Glutamatergic neuron (in vitro differentiated cells): ENCODE measurements at places on chromosomes 16 and 17.
A peak's percentile ranks its signal among the peaks of the same experiment; 100 is the strongest.

DNA sequence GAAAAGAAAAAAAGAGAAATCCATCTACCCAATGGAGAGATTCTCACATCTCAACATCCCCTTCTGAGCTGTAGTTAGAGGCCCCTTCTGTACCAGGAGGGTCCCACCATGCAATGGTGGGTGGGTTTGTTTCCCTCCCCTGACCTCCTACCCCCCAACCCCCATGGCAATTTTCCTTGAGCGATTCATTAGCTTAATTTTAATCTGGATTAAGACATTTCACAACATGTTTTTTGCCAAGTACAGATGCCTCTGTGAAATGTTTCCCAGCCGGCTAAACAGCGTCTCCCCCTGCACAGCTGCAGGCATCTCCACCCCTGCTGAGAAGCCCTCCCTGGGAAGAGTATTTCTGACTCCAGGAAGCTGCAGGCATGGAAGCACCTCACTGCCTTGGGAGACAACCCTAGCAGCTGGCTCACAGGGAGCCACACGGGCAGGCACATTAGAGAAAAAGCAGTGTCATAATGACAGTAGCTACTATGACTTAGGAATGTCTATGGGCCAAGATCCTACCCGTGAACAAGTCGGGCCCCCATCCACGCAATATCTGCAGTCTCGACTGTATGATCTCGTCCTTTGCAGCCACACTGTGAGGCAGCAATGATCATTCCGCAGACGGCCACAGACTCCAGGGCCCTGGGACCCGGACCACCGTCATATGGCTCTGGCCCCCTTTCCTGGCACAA is 117.3 kb downstream of the ADCY9 start:
- no peak for DNase-seq

DNA sequence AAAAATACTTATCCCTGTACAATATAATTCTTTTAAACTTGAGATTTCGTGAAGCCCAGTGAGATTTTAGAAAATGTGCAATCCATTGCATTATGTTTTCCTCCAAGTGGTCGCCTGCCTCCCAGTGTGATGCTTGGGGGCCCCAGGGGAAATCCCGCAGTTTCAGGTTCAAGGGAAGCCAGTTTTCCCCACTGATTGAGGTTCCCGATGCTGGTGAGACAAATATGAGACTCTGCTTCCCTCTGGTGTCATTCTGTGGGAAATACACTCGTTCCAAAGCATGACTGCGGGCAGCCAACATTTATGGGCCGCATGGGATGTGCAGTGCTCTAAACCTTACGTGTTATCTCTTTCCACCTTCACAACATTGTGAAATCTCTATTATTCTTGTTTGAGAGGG is 200.8 kb downstream of the PRKCB start:
- peak; percentile 66 for DNase-seq

- no peak for DNase-seq
Measured at GRCh38 chr16:58001781-58002415, 691 bp downstream of the USB1 start.

- DNase-seq: no peak
Measured at GRCh38 chr16:67254801-67255552, 6.2 kb downstream of the SLC9A5 start.

DNA sequence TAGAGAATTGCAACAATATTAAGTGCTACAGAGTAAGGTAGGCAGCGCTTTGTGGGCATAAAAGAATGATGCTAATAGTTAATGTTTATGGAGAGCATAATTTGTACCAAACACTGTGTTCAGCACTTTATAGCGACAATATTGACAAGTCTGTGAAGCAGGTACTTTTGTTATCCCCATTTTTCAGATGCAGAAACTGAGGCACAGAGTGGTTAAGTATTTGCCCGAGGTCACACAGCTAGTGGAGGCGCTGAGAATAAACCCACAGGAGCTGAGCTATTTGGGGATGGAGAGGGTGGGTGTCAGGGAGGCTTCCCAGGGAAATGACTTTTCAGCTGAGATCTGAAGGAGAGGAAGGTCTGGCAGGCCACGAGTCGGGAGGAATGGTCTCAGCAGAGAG is 39.4 kb downstream of the TMEM186 start:
- DNase-seq: no peak

DNA sequence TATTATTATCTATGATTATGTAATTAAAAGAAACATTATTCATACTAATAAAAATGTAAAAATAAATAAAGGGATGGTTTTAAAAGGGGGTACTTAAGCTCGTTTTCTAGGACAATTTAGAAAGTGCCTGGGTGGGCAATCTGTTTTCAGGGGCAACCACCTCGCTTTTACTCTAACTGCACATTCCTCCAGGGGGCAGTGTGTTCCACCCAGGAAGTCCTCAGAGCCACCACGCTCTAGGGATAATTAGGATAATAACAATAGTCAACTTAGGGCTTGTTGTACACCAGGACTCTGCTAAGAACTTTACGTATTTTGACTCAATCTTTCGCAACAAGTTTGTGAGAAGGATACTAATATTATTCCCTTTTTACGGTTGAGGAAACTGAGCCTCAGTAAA is 396.7 kb upstream of the MAF start:
- peak; percentile 26 for DNase-seq

DNA sequence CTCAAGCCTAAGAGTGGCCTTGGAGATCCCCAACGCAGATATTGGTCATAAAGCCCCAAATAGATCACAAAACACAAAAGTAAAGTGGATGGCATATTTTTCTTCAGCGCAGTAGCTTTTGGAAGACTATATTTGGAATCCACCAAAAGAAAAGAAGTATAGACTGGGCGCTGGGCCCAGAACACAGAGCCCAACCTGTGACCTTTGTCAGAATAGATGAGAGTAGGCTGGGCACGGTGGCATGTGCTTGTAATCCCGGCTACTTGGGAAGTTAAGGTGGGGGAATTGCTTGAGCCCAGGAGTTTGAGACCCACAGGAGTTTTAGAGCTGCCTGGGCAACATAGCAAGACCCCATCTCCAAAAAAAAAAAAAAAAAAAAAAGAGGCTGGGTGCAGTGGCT is 14.6 kb downstream of the SCIMP start:
- DNase-seq: no peak

GRCh38 chr17:48392857-48393256 is 37.2 kb downstream of the SKAP1 start:
- DNase-seq: no peak

DNA sequence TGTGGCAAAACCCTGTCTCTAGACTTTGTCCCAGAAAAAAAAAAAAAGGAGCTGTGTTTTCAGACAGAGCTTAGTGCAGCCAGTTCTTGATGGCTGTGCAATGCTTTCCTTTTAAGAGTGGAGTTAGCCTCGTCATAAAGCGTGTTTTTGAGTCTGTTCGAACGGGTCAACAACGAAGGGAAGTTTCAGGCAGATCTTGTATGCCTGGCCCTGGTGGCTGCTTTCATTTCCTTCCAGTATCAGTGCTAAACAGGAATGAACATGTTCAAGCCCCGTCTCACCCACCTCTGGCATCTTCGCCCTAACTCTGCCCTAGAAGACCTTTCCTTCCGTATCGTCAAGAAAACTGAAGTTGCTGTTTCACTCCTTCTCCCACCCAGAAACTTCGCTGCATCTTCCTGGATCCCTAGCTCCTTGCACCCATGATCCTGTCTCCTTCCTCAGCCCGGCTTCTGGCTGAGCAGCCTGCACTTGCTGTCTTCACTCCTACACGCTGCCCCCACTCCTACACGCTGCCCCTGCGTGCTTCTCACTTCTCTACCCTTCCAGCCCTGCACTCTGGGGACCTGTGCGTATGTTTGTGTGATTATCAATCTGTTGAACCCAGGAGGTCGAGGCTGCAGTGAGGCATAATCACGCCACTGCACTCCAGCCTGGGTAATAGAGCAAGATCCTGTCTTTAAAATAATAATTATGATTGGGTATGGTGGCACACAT is 55.3 kb downstream of the USP10 start:
- no peak for DNase-seq

DNA sequence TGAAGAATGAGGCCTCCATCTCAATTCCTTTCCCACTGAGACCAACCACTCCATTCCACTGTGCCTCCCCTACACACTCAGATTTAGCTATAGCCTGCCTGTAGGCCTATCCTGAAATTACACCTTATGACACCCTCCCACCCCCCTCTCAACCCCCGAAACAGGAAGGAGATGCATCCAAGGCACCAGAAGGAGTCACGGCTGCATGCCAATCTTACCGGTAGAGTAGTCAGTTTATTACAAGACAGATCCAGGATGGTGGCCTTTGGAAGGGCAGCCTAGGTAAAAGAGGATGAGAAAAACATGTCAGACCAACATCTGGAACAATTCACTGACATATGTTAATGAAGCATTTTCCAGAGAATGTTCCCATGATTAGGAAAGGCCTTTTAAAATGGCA is 2.6 kb downstream of the LRRC59 start:
- no peak for DNase-seq

GRCh38 chr17:47076171-47076570 is 97.1 kb upstream of the RPRML start:
- no peak for DNase-seq

- DNase-seq: no peak
Measured at GRCh38 chr17:78398390-78398789, 19.9 kb downstream of the PGS1 start.

GRCh38 chr17:80205811-80206210 is 14.3 kb downstream of the SGSH start:
- DNase-seq: no peak

- DNase-seq: no peak
Measured at GRCh38 chr17:15440347-15440746, 27.1 kb downstream of the CDRT4 start.

GRCh38 chr16:68374961-68375660 is 64.3 kb downstream of the PRMT7 start:
- DNase-seq: no peak

DNA sequence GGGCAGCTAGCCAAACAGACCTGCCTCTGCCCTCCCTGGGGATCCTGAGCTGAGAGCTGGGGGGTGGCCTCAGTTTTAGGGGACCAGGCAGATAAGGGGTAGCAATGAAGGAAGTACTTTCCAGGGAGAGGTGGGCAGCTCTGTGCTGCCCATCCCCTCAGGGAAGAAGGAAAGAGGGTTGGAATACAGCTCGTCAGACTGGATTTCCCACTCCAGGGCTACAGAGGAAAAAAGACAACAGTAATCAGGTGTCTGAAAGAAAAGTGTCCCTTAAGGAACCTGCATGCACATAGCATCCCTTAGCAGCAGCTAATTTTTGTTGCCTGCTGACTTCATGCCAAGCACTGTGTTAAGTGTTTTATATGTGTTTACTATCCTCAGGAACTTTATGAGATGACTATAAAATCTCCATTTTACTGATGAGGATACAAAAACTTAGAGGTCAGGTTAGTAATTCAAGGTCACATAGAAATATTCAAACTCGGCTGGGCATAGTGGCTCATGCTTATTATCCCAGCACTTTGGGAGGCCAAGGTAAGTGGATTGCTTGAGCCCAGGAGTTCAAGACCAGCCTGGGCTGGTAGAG is 3.2 kb upstream of the MRPL58 start:
- no peak for DNase-seq

DNA sequence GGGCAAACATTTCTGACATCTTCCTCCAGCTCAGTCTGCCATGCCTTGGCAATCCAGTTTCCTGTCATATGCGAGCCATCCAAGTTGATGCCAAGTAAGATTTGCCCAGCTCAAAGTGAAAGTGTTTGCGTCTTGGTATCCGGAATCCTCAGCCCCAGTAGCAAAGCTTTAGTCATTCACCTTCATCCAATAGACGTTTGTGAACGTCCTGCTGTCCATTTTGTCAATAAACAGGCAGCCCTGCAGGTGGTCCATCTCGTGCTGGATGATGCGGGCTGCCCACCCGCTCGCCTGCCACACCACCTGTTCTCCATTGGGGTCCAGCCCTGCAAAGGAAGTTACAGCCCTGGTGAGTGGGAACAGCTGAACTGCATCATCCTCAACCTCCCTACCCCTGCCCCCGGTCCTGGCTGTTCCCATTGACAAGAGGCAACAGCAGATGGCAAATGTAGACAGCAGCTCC is 1.5 kb downstream of the PDF start:
- no peak for DNase-seq

GRCh38 chr16:50957056-50957455 is 194.0 kb downstream of the SALL1 start:
- no peak for DNase-seq

GRCh38 chr16:11439790-11440656 is 94.8 kb downstream of the RMI2 start:
- no peak for DNase-seq

DNA sequence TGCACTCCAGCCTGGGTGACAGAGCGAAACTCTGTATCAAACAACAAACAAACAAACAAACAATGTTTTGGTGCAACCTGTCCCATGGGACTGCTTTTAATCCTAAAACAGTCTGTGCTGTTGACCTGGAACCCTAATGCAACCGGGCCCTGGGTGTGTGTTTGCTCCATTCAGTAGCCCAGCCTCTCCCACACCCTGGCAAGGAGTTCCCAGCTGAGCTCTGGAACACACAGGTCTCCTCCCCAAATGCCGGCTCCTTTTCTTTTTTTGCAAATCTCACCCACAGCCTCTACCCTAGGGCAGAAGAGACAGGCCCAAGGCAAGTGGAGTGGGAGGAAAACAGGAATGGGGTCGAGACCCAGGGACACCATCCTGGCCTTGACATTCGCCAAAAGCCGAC is 29.8 kb upstream of the RASD1 start:
- DNase-seq: no peak

DNA sequence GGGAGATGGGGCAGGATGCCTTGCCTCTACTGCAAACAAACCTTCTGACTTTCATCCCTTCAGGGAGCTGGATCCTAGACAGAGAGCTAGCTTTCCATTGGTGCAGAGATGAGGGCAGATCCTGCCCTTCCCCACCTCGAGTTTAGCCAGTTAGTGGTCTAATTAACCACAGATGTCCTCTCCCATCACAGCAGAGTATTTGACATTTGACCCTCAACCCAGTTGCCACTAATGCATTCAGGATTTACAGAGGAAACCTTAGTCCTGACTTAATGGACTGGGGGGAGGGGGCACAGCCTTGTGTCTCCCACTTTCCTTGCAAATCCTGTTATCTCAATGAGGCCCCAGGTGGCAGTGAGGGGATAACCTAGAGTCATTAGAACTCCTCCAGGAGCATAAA is 10.2 kb downstream of the PIP4K2B start:
- peak; percentile 76 for DNase-seq

- DNase-seq: no peak
Measured at GRCh38 chr16:2005646-2006045, 4.0 kb downstream of the ZNF598 start.

DNA sequence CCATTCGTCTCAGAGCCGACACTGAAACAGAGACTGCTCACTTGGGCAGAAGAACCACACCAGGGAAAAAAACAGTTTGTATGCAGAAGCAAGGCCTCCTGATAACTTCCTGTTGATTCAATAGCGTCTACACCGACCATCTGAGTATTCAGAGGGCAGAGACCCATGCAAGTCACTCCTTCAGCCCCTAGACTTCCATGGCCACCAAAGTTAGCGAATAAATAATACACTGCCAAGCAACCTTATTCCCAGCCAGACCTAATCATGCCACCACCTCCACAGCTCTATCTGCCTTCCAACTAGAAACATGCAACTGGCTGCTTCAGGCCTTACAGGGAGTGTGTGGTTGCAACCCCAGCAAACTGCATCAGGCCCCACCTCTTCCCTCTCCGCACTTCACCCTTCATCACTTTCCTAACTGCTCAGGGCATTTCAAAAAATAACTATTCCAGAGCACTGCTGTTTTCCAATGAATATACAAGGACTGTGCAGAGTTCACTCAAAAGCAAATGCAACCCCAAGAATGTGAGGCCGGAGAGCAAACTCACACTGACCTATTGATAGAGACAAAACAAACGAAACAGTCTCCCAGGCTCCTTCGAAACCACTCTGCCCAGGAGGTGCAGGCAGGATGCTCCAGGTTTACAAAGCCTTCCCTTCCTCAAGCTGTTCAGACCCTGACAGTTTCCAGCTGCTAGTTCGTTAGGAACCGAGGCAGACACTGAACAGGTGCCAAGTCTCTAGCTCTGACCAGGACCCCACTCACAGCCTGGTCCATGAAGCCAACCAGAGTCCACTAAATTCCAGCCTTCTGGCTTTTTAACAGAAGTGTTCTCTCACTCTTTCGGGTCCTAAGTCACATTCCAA is 3.6 kb downstream of the USP7 start:
- no peak for DNase-seq
